ENCODE measurements at places on chromosomes 6 and 20.

DNA sequence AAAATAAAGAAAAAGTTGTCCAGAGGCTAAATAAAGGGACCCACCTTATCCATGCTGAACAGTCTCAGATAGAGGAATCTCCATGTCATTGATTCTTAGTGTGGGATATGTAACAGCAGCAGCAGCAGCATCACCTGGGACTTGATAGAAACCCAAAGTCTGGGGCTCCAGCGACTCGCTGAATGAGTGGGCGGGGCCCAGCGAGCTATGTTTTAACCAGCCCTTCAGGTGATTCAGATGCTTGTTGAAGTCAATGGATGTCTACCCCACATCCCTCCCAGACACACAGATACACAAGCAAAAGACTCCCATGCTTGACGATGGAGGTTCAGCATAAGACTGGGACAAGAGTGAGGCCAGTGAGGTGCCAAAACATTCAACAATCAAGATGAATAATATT, 298.6 kb downstream of the UBE3D start:
- no peak for DNase-seq

GRCh38 chr6:170416959-170417606, 110.5 kb downstream of the FAM120B start:
- no peak for DNase-seq

DNA sequence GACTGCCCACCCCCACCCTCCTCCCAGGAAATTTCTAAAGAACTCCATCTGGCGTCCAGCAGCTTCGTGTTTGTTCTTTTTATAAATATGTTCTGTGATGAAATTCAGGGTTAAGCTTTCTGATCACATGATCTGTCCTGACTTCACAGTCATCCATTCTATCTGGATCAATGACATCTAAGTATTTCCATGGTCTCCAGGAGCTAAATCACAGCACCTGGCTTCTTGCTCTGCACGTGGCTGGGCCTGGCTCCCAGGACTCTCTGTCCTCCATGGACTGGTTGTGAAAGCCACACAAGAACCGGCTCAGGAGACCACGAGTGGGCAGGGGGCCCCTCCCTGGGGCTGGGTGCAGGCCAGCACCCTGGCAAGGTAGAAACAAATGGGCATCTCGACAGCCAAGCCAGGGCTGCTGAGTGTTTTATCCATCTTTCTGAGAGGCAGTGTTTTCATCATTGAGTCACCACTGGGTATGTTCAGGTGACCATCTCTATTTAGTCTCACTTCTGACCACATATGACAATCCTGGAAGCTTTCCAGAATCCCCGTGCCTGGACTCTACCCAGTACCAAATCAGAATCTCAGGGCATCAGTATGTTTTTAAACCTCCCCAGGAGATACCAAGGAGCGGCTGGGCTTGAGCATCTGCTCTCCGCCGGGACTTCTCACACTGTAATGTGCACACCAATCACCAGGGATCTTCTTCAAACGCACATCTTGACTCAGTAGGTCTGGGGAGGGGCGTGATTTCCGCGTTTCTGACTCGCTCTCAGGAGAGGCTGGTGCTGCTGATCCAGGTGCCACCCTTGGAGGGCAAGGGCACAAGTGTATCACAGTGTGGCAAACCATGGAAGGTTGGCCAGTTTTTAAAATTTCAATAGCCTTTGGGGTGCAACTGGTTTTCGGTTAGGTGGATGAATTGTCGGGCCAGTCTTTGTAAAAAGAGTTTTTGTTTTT, 31.6 kb upstream of the PXDC1 start:
- no peak for DNase-seq

DNA sequence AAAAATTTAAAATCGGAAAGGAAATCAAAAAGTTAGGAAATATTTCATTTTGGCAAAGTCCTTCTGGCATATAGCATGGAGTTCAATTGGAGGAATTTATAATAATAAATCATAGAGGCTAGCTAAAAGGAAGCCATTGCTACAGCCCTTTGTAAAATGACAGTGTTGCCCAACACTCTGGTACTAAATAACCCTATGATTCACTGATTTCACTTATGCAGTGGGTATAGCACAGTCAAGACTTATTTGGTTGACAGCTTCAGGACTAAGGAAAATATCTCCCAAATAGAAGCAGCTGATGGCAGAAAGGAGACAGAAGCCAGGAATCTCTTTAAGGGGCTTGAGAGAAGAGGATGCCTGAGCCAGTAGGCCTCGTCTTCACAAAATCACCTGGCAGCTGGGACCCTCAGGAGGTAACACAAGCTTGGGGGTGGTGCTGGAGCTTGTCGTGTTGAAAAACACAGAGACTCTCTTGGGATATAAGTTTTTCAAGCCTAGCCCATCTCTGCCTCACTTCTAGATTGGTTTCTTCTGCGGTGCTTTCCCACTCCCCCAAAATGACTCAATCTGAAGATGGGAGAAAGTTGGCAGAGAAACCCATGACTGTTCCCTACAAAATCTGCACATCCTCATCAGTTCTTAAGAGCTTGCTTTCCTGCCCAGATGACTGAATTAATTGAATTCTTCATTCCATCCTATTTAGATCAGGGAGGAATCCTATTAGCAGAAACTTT, 38.4 kb upstream of the EYA4 start:
- peak; percentile 29 for DNase-seq

DNA sequence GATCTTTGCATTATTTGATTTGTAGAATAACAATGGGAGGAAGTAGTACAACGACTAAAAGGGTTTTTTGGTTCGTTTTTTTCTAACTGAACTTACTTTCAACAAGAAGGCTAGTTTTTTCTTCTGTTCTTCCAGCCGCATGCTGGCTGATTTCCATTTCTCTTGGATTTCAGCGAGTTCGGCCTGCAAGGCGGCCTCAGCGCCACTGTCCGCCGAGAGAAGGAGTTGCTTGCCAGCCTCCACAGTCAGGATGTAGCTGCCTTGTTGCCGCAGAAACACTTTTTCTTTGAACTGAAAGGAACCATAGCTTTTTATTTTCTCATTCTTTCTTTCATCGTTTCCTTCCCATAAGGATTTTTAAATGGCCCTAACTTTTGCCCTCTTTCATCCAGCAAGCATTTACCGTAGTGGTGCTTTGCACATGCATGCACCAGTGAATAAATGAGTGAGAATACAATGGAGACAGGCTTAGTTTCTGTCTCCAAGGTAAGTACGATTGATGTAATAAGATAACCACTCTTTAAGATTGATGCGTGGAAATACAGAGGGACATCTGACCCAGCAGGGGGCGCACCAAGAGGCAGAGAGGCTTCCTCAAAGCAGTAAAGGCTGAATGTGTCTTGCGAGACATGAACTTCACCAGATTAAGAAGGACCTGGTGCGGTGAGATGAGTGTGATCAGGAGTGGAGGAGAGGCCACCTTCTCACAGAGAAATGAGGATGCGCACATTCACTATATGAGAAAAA, 398.8 kb downstream of the ESR1 start:
- no peak for DNase-seq

GRCh38 chr6:3804964-3805363, 44.2 kb upstream of the FAM50B start:
- no peak for DNase-seq

GRCh38 chr6:71537717-71538116, 249.1 kb downstream of the OGFRL1 start:
- DNase-seq: no peak

DNA sequence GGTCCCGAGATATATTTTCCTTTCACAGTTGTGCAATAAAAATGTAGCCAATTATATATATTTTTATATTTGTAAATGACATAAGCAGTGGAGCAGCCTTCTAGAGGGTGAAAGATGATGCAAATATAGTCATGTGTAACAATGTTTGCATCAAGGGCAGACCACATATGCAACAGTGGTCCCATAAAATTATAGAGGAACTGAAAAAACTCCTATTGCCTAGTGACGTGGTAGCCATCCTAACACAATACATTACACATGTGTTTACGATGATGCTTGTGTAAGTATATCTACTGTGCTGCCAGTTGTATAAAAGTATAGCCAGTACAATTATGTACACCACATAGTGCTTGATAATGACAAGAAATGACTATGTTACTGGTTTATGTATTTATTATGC, 162.8 kb downstream of the ZFAND3 start:
- no peak for DNase-seq

DNA sequence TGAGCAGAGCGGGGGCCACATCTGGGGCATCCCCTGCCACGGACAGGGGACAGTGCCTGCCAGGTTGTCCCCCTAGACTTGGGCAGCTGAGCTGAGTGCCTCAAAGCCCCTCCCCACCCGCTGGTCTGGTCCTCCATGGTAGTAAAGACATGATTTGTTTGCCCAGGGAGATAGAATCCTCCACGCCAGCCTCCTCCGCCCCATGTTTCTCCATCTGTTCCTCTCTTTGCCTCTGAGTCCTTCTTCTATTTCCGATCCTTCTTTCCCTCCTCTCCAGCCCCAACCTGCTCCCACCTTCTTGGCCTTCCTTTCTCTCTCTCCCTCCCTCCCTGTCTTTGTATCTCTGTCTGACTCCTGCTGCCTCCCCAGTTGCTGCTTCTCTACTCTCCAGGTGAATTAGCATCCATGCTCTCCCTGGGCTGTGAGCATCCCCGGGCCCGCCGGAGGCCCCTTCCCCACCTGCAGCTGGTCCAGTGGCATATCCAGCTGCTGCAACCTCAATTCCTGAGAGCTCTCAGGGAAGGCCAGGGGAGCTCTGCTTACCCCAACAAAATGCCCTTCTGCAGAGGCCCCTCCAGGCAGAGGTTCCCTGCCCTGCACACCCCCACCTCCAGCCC, 45.8 kb downstream of the CPNE5 start:
- DNase-seq: no peak
